Mesothelial cell of epicardium (in vitro differentiated cells): ENCODE measurements at places on chromosomes 16 and 17.

GRCh38 chr17:81115749-81116464 is 49.4 kb upstream of the PVALEF start:
- no peak for DNase-seq

- no peak for DNase-seq
Observed at GRCh38 chr17:4768298-4768697, 3.4 kb upstream of the TM4SF5 start.

DNA sequence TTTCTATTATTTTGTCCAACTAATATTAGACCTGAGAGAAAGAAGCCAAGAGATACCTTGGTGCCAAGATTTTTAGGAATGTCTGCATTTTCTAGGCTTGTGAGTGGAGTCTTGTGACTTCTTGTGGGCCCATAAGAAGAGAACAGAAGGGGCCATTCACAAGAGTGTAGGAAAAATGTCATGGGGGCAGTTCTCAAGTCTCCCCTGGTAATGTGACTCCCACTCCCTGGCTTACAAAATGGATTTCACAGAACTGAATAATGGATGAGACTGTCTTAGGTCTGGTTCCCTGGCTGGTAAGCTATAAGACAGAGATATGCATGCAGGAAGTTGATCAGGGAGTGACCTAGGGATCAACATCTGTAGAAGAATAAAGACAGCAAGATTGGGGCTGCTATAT is 181.3 kb downstream of the CBLN1 start:
- DNase-seq = no peak

DNA sequence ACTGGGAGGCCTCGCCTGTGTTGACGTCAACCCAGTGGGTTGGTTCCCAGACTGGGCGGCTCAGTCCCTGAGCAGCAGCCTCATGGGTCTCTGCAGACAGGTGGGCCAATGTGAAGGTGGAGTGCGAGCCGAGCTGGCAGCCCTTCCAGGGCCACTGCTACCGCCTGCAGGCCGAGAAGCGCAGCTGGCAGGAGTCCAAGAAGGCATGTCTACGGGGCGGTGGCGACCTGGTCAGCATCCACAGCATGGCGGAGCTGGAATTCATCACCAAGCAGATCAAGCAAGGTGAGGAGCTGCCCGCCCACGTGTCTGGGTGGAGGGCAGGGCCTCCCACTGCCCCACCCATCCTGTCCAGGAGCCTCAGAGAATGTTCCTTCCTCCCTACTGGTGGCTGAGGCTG is 44.1 kb downstream of the MRC2 start:
- no peak for DNase-seq

DNA sequence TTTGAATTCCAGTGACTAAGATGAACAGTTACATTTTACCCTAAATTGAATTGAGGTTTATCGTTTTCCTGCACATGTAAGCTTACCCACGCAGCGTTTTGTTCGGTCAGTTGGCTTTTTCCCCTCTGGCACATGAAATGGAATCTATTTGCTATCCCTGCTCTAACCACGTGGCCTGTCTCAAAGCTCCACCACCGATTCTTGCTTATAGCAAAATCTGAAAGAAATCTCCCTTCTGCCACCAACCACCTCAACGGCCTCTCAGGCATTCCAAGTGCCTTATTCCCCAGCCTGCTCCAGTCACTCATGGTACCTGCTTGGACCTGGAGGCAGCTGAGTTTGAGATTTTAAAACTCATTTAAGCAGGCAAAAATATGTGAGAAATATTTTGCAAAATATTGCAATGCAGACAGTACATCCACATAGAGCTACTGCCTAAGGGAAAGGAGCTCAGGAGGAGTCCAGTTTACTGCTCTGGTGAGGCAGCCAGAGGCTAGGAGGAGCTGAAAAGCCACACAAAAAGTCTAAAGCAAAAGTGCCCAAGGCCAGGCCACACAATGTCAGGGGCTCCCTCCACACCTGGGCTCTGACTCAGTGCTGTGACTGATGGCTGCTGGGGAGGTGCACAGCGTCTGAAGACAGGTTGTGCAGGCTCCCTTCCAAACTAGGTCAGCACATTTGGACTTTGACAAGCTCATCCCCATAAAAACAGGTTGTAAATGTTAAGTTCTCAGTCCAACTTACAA is 26.4 kb downstream of the ARHGAP17 start:
- DNase-seq = no peak

- no peak for DNase-seq
Observed at GRCh38 chr17:14318109-14318917, 17.4 kb downstream of the HS3ST3B1 start.

- no peak for DNase-seq
Observed at GRCh38 chr16:2910441-2910969, 1.2 kb upstream of the FLYWCH1 start.

DNA sequence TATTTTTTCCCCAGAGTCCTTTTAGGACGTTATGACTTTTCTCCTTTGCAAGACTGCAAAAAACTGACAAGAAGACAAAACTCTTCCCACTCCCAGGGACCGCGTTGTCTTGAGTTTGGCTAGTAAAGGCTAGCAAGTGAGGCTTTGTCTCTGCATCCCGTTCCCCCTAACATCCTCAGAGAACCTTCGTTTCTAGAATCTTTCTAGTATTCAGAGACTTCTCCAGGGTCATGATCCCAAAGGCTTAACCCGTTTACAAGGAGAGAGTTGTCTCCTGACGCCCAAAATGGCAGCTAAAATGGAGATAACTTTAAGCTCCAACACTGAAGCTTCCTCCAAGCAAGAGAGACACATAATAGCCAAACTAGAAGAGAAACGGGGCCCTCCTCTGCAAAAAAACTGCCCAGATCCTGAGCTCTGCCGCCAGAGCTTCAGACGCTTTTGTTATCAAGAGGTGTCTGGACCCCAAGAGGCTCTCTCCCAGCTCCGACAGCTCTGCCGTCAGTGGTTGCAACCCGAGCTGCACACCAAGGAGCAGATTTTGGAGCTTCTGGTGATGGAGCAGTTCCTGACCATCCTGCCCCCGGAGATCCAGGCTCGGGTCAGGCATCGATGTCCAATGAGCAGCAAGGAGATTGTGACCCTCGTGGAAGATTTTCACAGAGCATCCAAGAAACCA is 843 bp downstream of the ZNF174 start:
- DNase-seq = no peak

- no peak for DNase-seq
Observed at GRCh38 chr16:159136-159849, 6.5 kb upstream of the HBM start.

DNA sequence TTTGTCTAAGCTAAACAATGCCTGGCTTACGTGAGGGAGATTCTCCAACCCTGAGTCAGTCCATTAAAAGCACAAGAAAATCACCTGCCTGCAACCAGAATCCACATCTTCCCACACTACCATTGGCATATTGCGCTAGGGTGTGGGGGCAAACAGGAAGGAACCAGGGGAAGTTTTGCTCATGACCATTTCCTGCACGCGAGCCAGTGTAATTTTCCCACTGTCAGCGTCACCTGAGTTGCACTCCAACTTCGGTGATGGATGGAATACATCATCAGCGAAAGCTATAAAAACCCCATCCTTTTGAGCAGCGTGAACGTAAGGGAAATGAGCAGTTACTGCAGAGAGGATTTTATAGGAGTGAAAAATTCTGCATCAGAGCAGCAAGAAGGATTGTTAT is 167.9 kb upstream of the NOL11 start:
- DNase-seq = no peak

DNA sequence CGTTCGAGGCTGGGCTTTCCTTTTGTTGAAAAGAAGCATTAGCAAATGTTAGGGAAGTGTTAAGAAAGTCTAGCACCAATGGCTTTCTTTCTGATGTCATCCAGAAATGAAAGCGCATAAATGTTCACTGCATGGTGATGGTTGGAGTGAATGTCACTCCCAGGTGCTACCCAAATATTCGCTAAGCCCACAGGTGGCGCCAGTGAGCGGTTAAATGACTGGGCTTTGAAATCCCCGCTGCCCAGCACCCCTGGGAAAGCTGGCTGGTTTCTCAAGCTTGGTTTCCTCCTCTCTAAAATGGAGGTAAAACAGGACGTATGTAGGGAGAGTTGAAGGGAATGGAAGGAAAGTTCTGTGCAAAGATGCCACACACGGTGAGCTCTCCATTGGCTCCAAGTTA is 104.4 kb downstream of the IRX5 start:
- DNase-seq = peak; percentile 61

DNA sequence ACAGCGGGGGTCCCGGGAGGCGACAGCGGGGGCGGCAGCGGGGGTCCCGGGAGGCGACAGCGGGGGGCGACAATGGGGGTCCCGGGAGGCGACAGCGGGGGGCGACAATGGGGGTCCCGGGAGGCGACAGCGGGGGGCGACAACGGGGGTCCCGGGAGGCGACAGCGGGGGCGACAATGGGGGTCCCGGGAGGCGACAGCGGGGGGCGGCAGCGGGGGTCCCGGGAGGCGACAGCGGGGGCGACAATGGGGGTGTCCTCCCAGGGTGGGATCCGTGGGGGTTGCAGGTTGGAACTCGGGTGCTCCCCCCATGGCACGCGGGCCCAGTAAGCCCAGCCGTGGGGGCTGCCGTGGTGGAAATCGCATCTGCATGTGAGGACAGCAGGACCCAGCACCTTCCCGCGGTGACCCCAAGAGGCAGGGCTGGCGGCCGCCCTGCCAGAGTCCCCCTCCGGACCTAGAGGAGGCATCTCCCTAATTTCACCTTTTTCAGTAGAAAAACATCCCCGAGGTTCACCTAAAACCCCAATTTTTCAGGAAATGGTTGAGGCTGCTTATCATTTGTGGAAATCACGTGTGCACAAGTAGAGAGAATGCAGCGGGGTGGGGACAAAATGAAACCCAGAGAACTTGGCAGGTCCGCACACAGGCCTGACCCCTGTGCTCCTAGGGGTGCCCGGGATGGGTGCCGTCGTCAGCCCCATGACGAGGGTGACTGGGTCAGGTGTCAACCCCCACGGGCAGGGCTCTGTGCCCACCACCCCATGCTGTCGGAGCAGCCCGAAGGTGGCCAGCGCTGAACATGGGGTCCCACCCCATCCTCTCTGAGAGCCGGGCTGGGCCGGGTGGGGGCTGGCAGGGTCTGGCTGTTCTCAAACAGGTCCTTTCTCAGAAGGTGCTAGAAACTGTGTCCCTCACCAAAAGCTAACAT is 10.5 kb upstream of the METRNL start:
- no peak for DNase-seq

- DNase-seq = no peak
Observed at GRCh38 chr17:59754552-59754951, 47.1 kb downstream of the VMP1 start.

GRCh38 chr16:1713933-1714332 is 7.9 kb downstream of the MAPK8IP3 start:
- no peak for DNase-seq

- DNase-seq = no peak
Observed at GRCh38 chr16:3798838-3799237, 81.5 kb upstream of the TRAP1 start.
